ENCODE measurements at places on chromosomes 12 and 14. TPM values are rescaled to one million over a fixed set of nuclear protein-coding genes. Genes with fewer than 3 reads are reported as not detected.

TSPAN11 gene
- total RNA-seq = 31.1 TPM

TSPAN8 gene
- total RNA-seq = not detected

KRT2 gene
- not detected for total RNA-seq

GPD1 gene
- total RNA-seq = 2.6 TPM

PKP2 gene
- 1.5 TPM for total RNA-seq

KRT6C gene
- total RNA-seq = not detected

PLCZ1 gene
- total RNA-seq = not detected

COQ6 gene
- 29.4 TPM for total RNA-seq

LGMN gene
- total RNA-seq = 109 TPM

FGF6 gene
- not detected for total RNA-seq

GPR65 gene
- not detected for total RNA-seq

ACSM4 gene
- not detected for total RNA-seq

ASCL1 gene
- total RNA-seq = not detected

CFL2 gene
- 74.9 TPM for total RNA-seq

FOXA1 gene
- 0.44 TPM for total RNA-seq

CISTR gene
- not detected for total RNA-seq

GDF11 gene
- total RNA-seq = 6.1 TPM

CAND1 gene
- total RNA-seq = 53.5 TPM

Data from glomerular endothelial cell (primary cell).